Adrenal gland (tissue), 19 donors: ENCODE measurements at places on chromosomes 2 and 18. TPM values are rescaled to one million over a fixed set of nuclear protein-coding genes. Genes with fewer than 3 reads are reported as not detected.

Gene CIB4
- 10.1 TPM for polyA plus RNA-seq

Gene TFCP2L1
- 0.18 TPM for polyA plus RNA-seq

Gene ACKR3
- 3.3 TPM for polyA plus RNA-seq

Gene SLC19A3
- 7.9 TPM for polyA plus RNA-seq

Gene RBFA
- polyA plus RNA-seq, result 26.0 TPM

Gene MTERF4
- polyA plus RNA-seq, result 39.0 TPM

Gene MTX2
- 52.3 TPM for polyA plus RNA-seq

Gene ELOA2
- not detected for polyA plus RNA-seq
